ENCODE measurements at places on chromosomes 6 and 20. TPM values are rescaled to one million over a fixed set of nuclear protein-coding genes. Genes with fewer than 3 reads are reported as not detected.

Gene KHDC1L
- not detected for total RNA-seq

Gene GRM4
- not detected for total RNA-seq

DNA sequence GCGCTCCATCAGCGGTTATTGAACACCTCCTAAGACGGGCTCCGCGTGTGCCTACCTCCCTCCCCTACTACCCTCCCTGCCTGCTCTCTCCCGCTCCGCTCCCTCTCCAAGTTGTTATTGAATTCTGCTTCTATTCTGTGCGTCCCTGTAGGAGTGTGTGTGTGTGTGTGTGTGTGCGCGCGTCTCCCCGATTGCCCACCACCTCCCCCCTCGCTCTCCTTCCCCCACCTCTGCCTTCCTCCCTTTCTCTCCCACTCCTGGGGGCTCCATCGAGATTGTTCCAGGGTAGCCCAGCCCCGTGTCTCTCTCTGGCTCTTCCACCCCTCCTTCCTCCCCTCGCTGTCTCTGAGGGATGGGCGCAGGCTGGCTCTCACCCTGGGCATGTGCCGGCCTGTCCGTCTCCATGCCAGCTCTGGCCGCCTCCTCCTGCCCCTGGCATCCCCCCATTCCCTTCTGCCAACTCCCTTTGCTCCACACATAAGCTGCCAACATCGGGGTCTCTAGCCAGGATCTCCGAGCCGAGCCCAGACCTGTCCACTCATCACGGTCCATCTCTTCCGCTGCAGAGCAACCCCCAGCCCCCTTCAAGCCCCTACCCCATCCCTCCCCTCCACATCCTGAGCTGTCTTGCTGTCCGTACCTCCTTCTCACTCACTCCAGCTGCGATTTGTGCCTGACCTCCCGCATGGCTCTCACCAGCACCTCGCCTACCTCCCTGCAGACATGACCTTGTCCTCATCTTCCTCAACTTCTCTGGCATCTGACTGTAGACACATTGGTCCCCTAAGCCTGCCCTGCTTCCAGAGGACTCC, 68.5 kb downstream of the SRC start:
- DNase-seq: no peak

Gene PABPC1L
- 17.1 TPM for total RNA-seq

Gene AK9
- total RNA-seq: 6.3 TPM

DNA sequence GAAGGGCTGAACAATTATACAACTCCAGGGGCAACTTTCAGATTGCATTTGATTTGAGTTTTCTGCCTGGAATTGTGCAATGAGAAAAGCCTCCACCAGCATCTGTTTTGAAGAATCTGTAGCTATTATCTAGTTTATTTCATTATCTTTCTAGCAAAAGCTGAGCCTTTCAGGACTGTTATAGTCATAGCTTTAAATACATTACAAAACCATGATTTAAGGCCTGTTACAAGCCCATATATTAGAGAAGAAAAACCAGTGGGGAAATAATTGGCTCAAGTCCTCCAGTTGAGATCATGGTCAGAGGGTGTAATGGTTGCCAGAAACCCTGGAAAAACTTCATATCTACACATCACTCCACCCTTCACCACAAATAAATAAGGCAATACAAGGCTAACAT, 676.2 kb downstream of the HDGFL1 start:
- DNase-seq: no peak

Gene MAP7
- 4.3 TPM for total RNA-seq

- DNase-seq: no peak
Measured at GRCh38 chr6:10723567-10723881, 654 bp downstream of the TMEM14C start.

Gene PRRC2A
- 73.8 TPM for total RNA-seq

DNA sequence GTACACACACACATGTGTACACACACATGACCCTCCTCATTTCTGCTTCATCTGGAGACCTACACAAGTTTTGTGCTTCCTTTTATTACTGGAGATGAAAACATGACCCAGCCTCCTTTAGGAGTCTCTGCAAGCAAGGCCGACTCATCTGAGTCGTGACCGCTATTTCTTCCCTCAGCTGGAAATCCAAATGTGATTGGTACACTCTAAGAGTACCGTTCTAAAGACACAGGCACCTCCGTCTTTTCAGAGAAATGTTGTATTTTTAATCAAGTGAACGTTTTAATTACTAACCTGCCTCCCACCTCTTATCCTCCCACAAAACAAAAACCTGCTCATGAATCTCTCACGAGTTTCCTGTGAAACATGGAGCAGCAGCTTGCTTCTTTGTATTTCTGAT, 63.0 kb downstream of the LAMP5 start:
- DNase-seq: no peak

DNA sequence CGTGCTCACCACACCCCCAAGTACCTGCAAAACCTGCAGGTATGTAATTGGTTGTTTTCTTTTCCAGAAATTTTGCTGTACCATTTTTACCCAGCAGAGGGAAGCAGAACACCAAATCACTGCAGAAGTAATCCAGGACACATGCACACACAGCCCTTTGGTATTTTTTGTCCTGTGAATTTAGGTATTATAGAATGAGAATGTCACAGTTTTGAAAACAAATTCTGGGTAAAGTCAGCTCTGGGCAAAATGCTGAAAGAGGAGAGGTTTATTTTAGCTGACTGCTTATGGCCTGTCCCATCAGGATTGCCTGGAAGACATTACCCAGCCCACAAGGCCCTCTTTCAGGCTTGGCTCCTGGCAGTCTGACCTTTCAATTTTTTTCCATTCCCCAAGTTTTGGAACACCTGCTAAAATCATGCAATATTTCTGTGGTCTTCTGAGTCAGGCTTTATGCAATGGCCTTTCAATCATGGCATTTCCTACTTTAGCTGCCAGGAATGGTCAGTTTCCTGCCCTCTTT, 3.5 kb upstream of the EFHC1 start:
- DNase-seq: no peak

DNA sequence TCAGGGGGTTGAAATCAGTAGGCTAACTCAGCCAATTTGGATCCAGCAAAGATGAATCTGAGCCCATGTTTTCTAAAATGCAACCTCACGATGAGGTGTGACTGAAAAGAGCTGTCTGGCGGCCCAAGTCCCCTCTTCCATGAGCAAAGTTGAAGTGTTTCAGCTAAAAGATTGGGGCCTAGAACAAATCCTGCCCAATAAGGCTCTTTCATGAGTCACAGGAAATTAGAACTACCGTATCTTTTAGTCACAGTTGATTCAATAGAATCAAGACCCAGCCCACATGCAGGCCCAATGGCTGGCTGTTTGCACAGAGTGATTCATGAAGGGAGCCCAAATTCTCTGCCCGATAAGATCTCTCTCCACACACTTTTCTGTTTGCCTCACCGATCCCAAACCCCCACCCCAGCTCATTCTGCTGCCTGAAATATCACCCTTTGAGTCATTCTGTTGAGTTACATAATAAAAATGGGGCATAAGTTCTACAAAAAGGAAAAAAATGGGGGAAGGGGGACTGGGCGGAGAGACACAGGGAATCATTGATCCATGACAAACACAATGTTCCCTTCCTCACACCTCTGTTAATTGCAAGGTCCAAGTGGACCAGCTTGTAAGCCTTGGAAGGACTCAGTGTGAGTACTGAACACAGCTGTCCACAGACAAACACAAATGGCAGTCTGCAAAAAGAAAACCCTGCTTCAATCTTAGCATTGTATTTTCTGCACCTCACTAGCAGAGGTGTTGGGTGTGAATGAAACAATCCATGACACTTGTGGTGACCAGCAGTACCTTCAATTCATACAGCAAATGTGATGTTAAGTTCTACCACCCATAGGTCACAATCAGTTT, 13.8 kb downstream of the FOXQ1 start:
- DNase-seq: no peak

- DNase-seq: no peak
Measured at GRCh38 chr6:27026361-27026760, 221.1 kb upstream of the PRSS16 start.

- no peak for DNase-seq
Measured at GRCh38 chr6:100880149-100880852, 828 bp downstream of the ASCC3 start.

GRCh38 chr6:116443105-116443504, 18.1 kb upstream of the CALHM6 start:
- DNase-seq: no peak

DNA sequence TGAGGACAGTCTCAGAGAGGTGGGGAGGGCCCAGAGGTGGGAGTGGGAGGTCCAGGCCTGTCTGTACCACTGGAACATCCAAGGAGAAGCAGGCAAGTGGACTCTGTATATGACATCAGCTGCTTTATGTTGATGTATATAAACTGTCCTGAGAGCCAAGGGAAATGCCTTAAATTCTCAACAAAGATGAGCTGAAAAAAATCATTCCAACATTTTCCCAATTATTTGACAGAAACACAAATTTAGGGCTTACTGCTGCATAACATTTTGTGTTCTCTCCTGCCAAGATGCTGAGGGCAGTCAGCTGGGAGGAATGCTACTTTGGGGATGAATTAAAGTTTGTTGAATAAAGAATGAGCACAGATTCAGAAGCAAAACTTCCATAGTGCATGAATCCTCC, 52.8 kb downstream of the FOXC1 start:
- DNase-seq: no peak

- no peak for DNase-seq
Measured at GRCh38 chr20:63533871-63534393, 3.2 kb downstream of the PTK6 start.

DNA sequence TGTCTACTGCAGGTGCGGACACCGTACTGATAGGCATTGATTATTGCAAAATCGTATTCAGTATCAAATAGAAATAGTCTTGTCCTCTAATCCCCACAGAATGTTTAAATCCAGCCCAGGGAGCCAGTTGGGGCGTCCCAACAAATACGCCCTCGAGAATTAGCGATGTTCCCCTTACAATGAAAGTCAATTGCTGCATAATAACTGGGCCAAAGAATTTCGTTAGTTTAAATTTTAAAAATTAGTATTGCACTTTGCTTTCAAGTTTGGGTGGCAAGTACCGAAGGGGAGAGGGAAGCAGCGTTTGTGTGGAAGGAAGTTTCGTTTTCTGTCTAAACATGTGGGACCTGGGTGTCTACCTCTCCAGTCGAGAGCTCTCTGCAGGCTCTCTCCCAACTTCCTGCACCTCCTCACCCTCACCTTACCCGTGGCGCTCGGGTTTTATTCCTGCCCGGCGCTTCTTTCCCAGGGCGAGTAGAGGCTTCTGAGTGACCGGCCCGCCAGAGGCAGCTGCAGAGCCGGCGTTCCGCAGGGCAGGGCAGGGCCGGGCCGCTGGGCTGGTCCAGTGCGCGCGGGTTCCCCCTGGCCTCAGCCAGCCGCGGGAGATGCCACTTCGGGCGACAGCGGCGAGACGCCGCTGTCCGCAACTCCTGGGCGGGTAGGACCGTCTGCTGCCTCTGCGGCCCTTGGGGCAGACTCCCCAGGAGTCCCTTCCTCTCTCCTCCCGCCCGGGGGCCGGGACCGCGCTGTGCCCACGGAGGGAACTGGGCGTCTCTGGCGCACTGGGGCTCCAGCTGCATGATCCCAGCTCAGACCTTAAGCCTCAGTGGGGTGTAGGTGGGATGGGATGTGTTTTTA, 862 bp upstream of the TFAP2C start:
- DNase-seq: no peak

- no peak for DNase-seq
Measured at GRCh38 chr20:56595746-56596475, 33.2 kb upstream of the TFAP2C start.

- DNase-seq: no peak
Measured at GRCh38 chr6:46746696-46747095, at the start of gene ANKRD66. Gene ANKRD66, plus strand, starts transcription at chr6:46746933. Its CDS starts 5,016 bp downstream, at chr6:46751949.

Gene SLC35F1
- 2.7 TPM for total RNA-seq

DNA sequence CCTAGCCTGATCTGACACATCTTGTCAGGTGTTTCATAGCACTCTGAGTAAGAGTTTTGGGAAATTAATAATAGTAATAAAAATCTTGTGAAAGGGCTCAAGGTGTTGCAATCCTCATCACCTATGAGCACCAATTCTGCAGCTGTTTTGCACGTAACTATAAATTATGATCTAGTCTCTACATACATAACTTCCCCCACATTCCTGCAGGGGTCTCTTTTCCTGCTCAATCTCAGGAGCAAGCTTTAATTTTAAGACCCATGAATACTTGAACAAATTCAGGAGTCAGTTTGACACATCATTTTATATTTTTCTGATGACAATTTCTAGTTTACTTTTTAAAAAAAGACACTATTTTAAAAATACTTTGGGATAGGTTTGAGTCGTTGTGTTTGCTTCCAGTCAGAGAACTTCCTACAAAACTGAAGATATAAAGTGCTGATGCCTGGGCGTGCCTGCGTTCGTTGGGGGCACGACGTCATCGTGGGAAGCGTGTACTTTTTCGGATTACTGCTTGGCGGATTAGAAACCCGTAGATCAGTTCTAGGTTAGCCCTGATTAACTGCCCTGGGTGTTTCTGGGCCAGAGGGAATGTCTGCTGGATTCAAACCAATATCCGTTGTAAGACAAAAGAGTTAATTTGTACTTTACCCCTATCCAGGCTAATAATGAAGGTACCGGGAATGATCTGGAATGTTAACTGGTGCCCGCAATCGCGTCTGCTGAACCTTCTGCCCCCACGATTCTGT, 1.0 kb upstream of the E2F3 start:
- no peak for DNase-seq

GRCh38 chr6:8193541-8193940, 91.2 kb upstream of the EEF1E1 start:
- DNase-seq: no peak

Gene UBE3D
- total RNA-seq: 6.9 TPM

Gene C20orf204
- 0.37 TPM for total RNA-seq

DNA sequence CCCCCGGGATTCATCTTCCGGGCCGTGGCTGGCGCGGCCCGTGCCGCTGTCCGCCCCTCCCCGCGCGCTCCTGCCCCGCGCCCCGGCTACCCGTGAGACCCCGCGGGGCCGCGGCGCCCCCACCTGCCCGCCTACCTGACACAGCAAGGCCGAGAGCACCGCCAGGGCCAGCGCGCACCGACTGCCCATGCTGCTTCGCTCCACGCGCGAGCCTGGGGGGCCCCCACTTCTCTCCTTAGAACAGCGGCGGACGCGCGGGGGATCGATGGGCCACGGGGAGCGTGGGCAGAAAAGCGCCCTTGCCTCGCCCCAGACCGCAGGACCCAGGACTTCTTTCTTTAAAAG, 955 bp downstream of the DLL1 start:
- no peak for DNase-seq

- no peak for DNase-seq
Measured at GRCh38 chr20:57667924-57668782, 41.7 kb downstream of the PMEPA1 start.

- no peak for DNase-seq
Measured at GRCh38 chr6:87698547-87699006, 3.5 kb downstream of the AKIRIN2 start.

Gene WFDC5
- not detected for total RNA-seq

GRCh38 chr6:125821825-125822281, 31.1 kb downstream of the NCOA7 start:
- no peak for DNase-seq

DNA sequence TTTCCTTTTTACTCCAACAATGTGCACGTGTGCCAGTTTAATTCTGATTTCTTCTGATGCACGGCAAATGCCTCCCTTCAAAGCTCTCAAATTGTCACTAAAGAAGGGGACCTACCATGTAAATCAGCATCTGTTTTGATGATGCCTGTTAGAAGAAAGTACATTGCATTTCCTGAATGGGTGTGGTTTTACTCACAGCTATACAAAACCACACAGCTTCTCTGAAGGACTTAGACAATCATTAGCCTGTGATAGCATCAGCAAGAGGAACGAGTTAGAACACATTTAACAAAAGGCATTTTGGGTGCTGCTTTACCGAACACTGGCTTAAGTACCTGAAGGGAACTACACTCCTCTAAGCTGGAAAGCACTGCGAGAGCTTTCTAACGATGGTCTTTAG, 109.4 kb downstream of the ATXN1 start:
- no peak for DNase-seq

Data from omental fat pad (tissue), 4 donors.